ENCODE measurements at places on chromosomes 1 and 21.

DNA sequence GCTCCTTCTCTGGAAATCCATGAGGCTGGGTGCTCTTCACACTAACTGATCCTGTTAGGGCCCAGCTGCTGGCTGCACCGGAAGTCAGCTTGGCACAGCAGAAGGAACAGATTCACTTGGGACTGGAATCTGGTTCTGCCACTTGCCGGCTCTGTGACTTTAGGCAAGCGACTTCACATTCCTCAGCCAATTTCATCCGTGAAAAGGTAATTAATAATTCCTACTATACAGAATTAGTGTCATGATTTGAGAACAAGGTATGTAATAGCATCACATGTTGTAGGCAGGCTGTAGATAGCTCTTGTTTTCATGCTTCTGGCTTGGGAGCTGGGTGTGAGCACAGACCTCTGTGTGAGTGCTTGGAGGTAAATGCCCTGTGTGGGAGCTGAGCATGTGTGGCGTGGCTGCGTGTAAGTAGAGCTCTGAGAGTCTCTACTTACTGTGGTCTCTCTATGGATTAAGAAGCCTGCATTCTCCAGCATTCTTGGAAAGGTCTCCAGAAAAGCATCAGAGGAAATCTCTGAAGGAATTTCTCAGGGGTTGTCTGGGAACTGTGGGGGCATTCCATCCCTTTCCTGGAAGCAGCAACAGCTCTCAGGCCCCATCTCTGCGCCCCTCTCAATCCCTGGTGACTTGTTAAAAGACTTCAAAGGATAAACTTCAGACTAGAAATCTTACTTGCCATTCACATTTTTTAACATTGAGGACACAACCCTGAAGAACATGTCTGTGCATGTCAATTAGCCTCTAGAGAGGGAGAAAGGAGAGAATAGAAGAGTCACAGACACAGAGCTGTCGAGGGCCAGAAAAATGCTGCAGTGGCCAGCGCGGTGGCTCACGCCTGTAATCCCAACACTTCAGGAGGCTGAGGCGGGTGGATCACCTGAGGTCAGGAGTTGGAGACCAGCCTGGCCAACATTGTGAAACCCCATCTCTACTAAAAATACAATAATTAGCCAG, 47.7 kb upstream of the PPM1J start:
- no peak for DNase-seq

DNA sequence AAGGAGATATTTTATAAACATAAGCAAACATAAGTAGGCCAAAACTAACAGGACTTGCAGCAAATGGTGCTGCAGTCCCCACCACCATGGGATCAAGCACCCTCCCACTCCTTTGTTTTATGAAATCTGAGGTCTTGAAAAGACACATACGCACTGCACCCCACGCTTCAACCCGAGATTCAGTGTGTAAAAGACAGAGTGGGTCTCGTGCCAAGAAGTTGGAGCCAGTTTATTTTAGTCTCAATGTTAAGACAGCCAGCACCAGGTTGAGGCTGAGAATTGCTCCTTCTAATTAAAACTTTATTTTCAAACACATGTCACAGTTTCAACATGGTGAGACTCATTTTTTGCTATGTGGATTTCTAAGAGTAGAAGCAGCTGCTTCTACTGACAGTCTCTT, 139.1 kb upstream of the TIAM1 start:
- no peak for DNase-seq

DNA sequence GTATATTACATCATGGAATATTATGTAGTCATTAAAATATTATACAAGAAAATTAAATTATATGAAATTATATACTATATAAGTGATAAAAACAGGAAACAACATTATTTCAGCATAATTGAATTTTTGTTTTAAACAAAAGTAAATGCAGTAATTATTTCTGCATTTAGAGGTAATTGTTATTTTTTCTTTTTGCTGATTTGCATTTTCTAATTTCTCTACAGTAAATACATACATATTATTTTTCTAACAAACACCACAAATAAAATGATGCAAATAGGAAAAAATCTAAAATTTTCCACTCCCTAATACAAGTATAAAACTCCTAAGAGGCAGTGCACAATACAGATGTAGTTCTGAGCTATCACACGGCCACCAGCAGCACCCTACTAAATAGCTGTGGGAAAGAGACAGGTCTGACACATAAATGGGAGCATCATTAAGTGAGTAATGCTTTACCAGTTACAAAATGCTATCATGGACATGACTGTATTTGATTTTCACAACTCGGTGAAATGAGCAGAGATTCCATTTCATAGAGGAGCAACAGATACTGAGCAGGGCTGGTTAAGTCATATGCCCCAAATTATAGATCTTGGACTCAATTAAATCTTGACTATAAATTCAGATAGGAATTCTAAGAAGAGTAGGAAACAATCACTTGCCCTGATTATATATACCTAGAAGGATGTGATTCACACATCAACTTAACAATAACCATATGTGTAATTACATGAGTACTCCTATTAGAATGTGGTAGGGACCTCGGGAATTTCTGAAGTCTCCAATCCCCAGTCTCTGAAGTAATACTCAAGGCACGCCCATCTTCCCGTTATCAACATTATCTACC, 49.0 kb downstream of the NRIP1 start:
- no peak for DNase-seq

GRCh38 chr1:182816863-182817262, 22.3 kb upstream of the DHX9 start:
- no peak for DNase-seq
